ENCODE measurements at places on chromosomes 1 and 21.

DNA sequence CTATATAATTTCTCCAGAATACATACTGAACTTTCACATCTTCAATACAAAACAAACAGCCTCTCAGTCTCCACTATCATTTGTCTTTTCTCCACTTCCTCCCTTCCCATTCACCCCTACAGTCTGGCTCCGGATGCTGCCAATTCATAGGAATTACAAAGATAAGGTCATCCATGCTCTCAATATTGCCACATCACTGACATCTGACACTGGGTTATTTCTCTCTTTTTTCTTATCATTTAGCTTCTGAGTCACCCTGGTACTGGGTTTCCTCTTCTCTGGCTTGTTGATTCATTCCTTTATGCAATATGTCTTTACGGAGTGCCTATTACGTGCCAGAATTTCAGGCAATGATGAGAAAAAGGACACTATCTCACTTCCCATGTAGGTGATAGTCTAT, 3.1 kb upstream of the SH3BP5L start:
- DNase-seq = no peak

- no peak for DNase-seq
Observed at GRCh38 chr1:201739492-201740085, 89.4 kb upstream of the IPO9 start.

DNA sequence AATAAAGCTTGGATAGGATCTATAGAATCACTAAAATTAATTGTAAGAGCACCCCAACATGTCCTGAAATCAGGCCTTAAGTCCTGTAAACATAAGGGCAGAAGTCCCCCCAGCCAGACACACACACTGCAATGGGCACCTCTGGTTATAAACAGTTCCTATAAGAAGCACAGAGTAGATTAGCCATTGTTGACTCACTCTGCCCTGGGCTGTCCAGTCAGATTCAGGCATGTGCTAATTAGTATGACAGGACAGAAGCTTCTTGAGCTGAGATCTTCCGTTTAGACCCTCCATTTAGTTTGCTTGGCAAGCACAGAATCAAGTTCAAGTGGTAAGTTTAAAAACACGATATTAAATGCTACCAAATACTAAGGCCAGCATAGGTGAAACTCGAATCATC, 11.8 kb upstream of the DENND1B start:
- no peak for DNase-seq

DNA sequence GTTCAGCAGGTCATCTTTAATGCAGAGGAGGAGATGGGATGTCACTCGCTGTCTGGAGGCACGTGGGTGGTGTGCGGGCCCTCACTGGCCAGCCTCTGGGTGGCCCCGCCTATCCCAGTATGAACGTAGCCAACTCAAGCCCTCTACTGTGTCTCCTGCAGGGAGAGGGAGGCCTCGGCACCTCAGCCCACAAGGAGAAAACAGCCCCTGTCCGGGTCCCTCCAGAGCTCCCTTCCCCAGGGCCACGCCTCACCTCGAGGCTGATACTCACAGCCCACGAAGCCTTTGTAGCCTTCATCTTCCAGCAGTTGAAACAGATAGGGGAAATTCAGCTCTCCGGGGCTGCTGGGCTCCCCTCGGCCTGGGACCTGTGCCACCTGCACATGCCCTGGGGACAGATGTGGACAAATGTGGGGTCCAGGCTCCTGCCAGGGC, 2.6 kb downstream of the HYI start:
- no peak for DNase-seq

- no peak for DNase-seq
Observed at GRCh38 chr1:93964777-93965200, 55.6 kb upstream of the GCLM start.
